Caco-2 (cell line): ENCODE measurements at places on chromosomes 5 and 9. TPM values are rescaled to one million over a fixed set of nuclear protein-coding genes. Genes with fewer than 3 reads are reported as not detected.

The FAM221B gene
- total RNA-seq: not detected in 2 replicates

The FBXL7 gene
- not detected in 2 replicates for total RNA-seq

The MEGF9 gene
- 2.8 and 2.9 TPM in 2 replicates for total RNA-seq

The SLC34A1 gene
- not detected in 2 replicates for total RNA-seq

The CTXN3 gene
- not detected in 2 replicates for total RNA-seq

The C1QTNF3 gene
- total RNA-seq: 2.5 and 4.4 TPM in 2 replicates

The FOXD4L3 gene
- 0.23 TPM in 1 of 2 replicates, not detected in the other for total RNA-seq

The HMCN2 gene
- total RNA-seq: 0.41 and 0.53 TPM in 2 replicates

The PCA3 gene
- total RNA-seq: not detected in 2 replicates

The KLF9 gene
- 0.77 and 0.98 TPM in 2 replicates for total RNA-seq

The TMC1 gene
- not detected in 2 replicates for total RNA-seq

The CCDC183 gene
- 4.2 and 5.8 TPM in 2 replicates for total RNA-seq

The AK8 gene
- total RNA-seq: 0.88 and 1.0 TPM in 2 replicates

The SLC28A3 gene
- total RNA-seq: 2.1 and 2.6 TPM in 2 replicates

The IFNA21 gene
- not detected in 2 replicates for total RNA-seq

GRCh38 chr9:133113949-133114885 is 6.8 kb downstream of the RALGDS start:
- DNase-seq: peak; percentile 66

DNA sequence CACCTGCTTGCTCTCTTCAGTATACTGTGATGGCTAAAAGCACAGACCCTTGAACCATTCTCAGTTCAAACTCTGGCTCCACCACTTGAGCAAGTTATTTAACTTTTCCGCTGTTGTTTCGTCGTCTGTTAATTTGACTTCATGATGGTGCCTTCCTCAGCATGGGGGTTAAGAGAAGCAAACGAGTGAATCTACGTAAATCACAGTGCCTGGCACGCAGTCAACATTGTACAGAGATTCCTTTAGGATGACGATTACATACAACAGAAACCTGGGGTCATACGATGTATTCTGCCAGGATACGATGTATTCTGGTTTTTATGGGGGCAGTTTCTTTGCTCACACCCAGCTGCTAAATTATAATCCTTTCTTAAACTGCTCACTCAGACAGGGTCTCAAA is 515.6 kb downstream of the CCDC171 start:
- DNase-seq: no peak

- no peak for DNase-seq
These were observed 22.5 kb downstream of the TMEM268 start for GRCh38 chr9:114633438-114634089.

GRCh38 chr9:124011460-124012301 is at the start of gene LHX2:
TSS of gene LHX2 (plus strand) at chr9:124011768. CDS start at chr9:124012349, 581 bp downstream.
- DNase-seq: peak; percentile 89

GRCh38 chr9:91150998-91151717 is 210.6 kb downstream of the AUH start:
- DNase-seq: no peak

DNA sequence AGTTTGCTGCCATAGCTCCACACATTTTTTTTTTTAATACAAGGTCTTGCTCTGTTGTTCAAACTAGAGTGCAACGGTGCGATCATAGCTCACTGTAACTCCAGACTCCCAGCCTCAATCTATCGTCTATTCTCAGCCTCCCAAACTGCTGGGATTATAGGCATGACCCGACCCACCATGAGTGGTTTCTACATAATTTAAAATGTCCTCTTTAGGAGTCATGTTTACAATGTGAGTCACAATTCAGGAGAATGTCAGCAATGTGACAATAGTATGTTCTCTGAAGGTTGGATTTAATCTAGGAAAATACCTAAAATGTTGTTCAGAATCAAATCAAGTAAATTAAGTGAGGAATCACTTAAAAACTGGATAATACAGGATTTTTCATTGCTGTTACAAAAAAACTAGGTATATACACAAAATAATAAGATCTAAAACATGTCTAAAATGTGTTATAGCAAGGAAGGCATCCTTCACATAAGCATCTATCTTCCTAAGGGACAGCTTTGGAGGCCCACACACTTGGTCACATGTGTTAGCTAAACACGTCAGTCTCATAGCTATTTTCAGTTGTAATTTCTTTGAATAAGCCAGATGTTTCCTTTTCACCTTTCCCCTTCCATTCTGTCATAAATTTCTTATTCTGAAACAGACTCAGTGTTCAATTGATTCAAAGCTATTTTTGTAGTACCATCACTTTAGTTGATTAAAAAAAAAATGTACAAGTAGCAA is 30.0 kb upstream of the ELAVL2 start:
- DNase-seq: no peak

GRCh38 chr5:83441747-83442146 is 29.8 kb upstream of the VCAN start:
- no peak for DNase-seq

GRCh38 chr9:18601026-18601425 is 127.1 kb downstream of the ADAMTSL1 start:
- DNase-seq: no peak

- DNase-seq: no peak
These were observed 6.0 kb upstream of the NIPBL start for GRCh38 chr5:36870399-36871040.

DNA sequence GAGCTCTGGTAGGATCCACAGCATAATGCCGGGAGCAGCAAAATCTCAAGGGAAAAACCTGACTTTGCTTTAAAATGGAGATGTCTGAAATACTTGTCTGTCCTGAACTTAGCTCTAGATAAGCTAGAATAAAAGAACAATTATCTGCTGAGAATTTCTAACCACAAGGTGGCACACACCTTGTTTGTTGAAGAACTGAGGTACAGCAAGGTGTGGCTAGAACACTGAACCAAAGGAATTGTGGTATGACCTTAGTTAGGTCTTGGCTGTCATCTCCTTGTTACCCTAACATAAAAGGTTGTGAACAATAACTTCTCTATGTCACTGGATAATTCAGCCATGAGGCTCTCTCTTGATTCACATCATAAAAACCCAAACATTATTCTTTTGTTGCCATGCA is 72.3 kb upstream of the ANXA1 start:
- DNase-seq: no peak

DNA sequence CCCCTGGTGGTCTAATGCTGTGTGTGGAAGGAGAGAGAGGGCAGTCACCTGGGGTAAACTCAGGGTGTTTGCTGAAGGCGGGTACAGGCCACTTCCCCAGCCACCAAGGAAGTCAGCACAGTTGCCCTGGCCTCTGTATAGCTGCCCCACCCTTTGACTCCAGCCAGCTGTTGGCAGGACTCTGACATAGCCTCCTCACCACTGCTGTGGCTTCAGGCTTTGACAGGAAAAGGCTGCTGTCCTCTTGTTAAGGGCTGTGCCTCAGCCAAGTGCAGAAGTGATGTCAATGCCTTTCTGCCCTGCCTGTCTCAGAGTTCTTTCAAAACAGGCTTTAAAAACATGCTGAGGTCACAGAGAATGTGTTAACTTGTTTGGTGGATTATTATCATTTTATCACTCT is 487.2 kb upstream of the KLF4 start:
- no peak for DNase-seq

DNA sequence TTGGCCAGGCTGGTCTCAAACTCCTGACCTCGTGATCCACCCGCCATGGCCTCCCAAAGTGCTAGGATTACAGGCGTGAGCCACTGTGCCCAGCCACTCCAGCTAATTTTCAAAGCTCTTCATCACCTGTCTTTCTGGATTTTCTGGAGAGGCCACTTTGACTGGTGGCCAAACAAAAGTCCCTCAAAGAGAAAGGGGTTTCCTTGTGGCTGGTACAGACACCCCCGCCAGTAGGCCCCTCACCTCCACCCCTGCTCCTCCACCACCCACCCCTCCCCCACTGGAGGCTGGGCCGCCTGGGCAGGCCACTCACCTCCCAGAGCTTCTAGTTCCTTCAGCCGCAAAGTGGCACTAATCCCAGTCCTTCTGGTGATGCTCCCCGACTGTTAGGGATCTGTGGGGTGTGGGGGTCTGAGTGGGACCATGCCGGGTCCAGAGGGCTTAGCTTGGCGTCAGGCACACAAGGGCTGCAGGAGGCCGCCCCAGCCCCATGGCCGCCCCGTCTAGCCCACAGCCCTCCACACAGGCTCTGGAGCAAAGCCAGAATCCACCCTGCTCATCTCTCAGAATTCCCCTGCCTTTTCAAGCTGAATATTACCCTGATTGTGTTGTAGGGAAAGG is 182.0 kb upstream of the IER5L start:
- no peak for DNase-seq

- DNase-seq: no peak
These were observed 10.1 kb upstream of the UBAC1 start for GRCh38 chr9:135971111-135971766.

- no peak for DNase-seq
These were observed 12.6 kb upstream of the TNIP1 start for GRCh38 chr5:151093476-151093889.

GRCh38 chr9:109894921-109895758 is 115.1 kb downstream of the PALM2AKAP2 start:
- DNase-seq: no peak

DNA sequence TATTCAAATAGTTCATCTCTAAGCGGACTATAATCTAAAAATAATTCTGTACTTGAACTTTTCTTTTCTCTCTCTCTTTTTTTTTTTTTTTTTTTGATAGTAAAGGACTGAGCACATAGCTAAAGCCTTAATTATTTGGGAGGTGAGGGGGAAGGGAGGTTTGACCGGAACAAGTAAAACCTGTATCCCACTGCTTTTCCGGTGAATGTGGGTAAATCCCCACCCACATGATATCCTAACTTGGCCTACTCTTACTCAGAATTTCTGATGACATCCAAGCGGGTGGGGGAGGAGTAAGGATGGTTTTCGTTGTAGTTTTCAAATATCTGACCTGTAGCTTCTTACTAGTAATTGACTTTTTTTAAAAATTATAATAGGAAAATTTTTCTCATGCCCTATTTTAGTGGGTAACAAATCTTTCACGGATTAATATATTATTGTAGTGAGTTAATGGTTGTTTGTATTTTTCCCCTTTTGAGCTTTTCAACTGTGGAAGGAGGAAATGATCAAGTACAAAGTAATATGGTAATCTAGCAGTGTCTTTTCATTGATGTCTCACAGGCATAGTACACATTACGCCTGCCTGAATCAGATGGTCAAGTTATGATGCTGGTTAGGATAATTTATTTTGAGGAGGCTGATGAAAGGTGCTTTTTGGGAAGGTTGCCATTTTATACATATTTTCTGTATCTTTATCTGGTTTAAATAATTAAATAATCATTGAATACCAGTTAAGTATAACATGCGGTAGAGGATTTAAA is 2.2 kb upstream of the ELL2 start:
- no peak for DNase-seq

DNA sequence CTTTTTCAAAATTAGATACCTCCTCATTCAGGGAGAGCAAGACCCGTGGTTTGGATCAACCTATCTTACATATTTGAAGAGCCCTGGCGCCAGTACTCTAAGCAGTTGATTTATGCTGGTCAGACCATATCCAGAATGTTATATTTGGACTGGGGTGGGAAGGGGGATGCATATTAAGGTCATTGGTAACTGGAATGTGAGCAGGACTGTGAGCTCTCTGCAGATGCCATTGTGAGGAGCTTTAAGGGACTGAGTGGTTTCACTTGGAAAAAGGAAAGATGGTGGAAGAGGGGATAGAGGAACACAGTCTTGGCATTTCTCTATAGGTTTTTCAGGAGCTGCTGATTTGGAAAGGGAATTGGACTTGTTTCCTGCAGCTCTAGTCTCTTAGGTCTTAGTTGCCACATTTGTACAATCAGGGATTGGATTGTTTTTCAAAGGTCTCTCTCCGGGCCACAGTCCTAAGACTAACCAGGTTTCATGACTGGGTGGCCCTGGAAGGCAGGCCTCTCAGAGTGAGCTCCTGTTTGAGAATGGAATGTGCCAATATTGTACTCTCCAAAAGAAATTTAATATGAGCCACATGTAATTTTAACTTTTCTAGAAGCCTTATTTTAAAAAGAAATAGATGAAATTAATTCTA is 25.8 kb upstream of the F2R start:
- no peak for DNase-seq

GRCh38 chr5:169772256-169772655 is 135.2 kb downstream of the DOCK2 start:
- DNase-seq: no peak

- DNase-seq: no peak
These were observed 37.4 kb downstream of the ZFAND5 start for GRCh38 chr9:72327631-72328030.

DNA sequence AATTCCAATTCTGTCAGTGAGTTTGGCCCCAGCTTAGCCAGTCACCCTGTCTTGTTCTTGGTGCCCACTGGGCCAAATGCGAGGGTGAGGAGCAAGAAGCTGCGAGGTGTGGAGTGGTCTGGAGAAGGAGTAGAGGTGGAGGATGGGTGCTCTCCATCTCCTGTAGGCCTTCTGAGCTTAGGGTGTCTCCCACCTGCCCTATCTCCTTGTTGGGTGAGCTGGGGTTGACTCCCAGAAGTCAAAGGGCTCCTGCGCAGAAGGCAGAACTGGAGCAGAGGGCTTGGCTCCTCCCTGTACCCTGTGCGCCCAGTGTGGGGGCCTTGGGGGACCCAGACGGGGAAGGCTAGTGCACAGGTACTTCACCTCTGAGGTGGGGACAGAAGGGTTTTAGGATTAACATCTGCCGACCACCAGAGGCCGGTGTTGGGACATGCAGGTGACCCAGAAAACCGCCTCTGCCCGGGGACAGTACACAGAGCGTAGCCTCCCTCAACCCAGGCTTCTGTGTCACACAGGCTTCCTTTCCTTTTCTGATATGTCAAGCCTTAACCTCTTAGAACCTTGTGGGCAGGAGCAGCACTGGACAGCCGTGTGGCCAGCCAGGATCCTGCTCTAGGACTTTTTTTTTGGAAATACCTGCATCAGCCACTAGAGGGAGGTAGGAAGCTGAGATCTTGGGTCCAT is 16.9 kb downstream of the IL5 start:
- peak; percentile 84 for DNase-seq

- DNase-seq: peak; percentile 28
These were observed 18.7 kb upstream of the GABBR2 start for GRCh38 chr9:98727428-98727827.

GRCh38 chr9:7910426-7911020 is 110.9 kb upstream of the DMAC1 start:
- DNase-seq: no peak

DNA sequence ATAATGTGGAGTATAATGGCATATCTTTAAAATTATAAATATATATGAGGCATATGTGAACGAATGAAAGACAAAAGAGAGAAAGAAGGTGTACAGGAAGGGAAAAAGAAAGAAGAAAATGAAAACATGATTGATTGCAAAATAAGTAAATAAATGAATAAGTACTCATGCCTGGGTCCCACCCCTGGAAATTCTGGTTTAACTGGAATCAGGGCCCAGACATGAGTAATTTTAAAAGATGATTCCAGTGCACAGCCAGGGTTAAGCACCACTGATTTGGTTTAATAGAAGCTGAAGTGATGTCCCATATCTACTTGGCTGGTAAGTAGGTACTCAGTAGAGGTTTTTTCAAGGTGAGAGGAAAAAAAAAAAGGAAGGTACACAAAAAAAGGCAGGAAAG is 34.0 kb upstream of the HOMER1 start:
- DNase-seq: peak; percentile 63

GRCh38 chr5:107322936-107323335 is 347.8 kb downstream of the EFNA5 start:
- DNase-seq: no peak

- DNase-seq: no peak
These were observed 37.7 kb downstream of the SAR1B start for GRCh38 chr5:134594797-134595457.

GRCh38 chr9:128388150-128388549 is 17.0 kb downstream of the URM1 start:
- DNase-seq: no peak

GRCh38 chr5:173512637-173513435 is 103.6 kb downstream of the BOD1 start:
- DNase-seq: no peak

GRCh38 chr9:101582553-101582952 is 12.2 kb downstream of the PPP3R2 start:
- DNase-seq: no peak

GRCh38 chr5:141322261-141322660 is 1.7 kb upstream of the TAF7 start:
- no peak for DNase-seq
